Effector memory CD8-positive, alpha-beta T cell (primary cell): ENCODE measurements at places on chromosomes 2 and 18.

GRCh38 chr2:42756966-42757513, 6.9 kb downstream of the OXER1 start:
- DNase-seq, result no peak

GRCh38 chr18:22563164-22563583, 145.5 kb upstream of the CTAGE1 start:
- peak; percentile 17 for DNase-seq

DNA sequence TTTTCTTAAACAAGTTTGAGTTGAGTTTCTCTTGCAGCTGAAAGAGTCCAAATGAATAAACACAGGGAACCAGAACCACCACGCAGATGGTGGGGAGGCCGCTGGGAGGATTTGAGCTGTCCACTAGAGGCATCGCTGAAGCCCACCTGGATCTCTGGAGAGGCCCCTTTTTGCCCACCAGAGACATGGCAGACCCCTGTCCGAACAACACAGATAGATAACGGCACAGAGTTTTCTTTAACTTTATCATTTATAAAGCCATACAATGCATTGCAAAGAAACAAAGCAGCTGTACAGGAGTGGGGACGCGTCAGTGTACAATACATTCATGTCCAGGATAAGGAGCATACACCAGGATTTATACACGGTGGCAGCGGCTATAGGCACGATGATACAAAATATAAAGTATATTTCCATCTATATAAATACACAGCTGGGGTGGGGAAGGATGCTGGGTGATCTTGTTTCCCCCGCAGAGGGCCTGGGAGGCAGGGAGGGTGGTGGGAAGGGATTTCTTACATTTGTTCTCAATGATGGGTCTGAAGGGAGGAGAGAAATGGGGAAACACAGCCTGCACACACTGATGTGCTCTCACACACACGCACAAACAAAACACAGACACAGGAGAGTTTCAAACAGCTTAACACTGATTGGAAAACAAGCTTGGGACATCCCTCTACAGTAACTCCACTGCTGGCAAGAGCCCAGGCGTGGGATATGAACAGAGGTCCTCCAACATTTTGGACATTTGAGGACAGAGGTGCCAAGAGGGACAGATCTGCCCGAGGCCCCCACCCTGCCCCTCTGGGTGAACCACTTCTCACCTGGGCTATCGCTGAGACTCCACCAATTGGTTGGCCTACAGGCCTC, 203.0 kb downstream of the TNS1 start:
- no peak for DNase-seq

DNA sequence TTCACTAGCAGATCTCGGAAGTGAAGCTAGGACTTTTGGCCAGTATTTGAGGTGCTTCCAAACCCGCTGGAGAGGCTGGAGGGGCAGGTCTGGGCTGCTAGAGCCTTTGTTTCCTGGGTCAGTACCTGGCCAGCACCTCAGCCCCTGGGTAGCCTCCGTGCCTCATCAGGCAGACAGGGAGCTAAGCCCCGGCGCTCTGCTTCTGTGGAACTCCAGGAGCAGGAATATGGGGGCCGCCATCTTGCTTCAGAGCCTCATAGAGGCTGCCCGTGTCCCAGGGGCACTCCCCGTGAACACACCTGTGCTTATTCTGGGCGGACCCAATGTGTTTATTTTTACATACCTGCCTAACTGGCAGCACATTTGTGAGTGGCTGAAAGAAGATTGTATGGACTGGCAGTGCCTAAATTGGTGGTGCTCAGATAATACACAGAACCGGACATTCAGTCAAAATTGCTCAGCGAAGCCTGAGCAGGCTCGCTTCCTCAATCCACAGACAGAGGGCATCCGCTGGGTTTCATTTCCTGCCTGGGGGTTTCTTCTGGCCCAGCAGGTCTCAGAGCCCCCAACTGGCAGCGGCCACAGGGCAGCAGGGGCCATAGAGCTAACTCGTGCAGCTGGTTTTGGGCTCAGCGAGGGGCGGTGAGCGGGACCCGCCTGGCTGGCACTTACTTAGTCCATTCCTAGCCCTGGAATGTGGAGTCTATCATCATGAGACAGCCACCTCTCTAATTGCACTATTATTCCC, 176.8 kb upstream of the ALKAL2 start:
- DNase-seq, result no peak

GRCh38 chr18:50453014-50453680, 78.3 kb downstream of the SKA1 start:
- no peak for DNase-seq

GRCh38 chr2:239318790-239319661, 81.8 kb downstream of the HDAC4 start:
- no peak for DNase-seq

- no peak for DNase-seq
Observed at GRCh38 chr2:199118673-199119112, 339.0 kb downstream of the SATB2 start.

DNA sequence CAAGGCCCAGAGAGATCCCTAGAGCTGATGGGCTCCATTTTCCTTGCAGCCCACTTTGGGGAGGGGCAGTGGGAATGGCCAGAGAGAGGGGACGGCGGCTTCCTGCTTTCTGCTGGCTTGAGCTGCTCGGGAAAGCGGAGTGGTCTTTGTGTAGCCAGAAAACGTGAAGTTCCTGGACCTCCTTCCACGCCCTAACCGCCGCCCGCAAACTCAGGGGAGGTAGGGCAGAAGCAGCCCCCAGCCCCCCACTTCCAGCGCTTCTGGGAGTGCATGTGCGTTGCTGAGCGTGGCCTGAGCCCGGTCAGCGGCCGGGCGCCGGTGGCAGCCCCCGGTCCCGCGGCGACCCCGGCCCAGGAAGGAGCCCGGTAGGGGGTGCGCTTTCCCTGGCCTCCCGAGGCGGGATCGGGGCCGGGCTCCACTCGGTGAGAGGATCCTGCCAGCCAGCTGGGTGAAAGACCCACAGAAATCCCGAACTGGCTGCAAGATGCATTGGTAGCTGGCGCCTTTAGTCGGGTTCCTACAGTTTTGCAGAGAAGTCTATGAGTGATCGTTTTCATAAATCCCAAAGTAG, 25.3 kb upstream of the BOD1L2 start:
- DNase-seq, result no peak

- no peak for DNase-seq
Observed at GRCh38 chr2:97654791-97655190, 8.9 kb downstream of the COX5B start.

DNA sequence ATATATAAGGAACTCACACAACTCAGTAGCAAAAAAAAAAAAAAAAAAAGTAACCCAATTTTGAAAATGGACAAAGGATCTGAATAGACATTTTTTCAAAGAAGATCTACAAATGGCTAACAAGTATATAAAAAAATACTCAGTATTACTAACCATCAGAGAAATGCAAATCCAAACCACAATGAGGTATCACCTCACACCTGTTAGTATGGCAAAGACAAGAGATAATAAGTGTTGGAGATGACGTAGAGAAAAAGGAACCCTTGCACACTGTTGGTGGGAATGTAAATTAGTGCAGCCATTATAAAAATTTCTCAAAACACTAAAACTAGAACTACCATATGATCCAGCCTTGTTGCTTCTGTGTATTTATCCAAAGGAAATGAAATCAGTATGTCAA, 5.8 kb upstream of the CNDP1 start:
- no peak for DNase-seq

DNA sequence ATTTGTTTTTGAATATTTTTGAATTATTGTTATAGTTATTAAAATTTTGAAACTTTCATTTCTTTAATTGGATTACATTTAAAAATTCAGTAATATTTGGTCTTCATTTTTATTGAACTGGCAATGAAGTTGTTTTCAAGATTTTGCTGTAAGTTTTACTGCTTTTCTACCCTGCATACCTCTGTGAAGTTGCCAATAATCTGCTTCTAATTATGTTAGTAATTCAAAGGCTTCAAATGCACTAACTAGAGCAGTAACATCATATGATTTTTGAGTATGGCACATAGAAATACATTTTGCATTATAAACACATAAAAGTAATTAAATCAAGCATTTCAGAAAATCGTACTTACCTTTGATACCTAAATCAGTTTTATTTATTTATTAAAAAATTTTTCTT, 40.3 kb upstream of the FAM171B start:
- no peak for DNase-seq

DNA sequence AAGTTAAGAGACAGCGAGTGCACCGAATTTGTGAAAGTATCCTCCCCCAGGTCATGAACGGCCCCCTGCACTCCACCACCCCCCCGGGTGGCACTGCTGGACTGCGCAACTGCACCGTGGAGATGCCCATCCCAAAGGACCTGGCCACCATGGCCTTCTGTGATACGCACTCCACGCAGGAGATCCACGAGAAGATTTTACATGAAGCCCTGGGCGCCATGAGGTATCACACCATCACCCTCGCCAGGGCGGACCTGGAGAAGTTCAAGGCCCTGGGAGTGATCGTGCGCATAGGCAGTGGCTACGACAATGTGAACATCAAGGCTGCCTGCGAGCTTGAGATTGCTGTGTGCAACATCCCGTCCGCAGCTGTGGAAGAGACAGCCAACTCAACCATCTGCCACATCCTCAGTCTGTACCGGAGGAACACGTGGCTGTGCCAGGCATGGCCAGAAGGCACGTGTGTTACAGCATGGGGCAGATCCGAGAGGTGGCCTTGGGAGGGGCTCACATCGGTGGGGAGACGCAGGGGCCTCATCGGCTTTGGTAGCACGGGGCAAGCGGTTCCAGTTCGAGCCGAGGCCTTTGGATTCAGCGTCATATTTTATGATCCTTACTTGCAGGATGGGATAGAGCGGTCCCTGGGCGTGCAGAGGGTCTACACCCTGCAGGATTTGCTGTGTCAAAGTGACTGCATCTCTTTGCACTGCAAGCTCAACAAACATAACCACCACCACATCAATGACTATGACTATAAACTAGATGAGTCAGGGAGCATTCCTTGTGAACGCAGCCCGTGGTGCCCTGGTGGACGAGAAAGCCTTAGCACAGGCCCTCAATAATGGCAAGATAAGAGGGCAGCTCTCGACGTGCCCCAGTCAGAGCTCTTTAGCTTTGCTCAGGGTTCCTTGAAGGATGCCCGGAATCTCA, 290.8 kb upstream of the MC4R start:
- no peak for DNase-seq

DNA sequence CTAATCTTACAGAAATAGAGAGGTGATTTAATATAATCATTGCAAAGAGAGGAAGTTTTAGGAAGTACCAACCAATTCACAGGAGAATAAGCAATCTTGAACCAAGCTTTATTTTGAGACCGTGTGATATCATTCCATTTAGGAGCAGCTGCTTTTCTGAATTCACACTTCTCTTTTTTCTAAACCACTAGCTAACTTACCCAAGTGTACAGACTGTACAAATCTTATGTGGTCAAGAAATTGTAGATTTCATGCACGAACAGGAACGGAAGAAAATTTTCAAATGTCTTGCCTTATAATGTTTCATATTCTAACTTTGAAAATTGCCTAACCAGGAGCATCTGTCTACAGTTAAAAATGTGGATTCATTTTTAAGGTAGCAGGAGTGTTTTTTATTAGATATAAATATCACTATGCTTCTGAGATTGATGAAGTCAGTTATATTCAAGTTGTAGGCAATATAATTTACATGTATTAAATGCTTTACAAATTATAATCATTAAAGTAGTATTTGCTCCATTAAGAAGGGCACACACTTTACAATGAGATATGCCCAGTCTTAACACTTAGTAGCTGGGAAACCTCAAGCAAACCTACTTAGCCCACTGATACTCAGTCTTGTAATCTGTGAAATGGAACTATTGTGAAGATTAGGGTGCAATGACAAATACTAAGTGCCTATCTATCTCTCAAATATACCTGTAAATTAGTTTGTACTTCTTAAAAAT, 302.2 kb upstream of the STON1 start:
- no peak for DNase-seq

DNA sequence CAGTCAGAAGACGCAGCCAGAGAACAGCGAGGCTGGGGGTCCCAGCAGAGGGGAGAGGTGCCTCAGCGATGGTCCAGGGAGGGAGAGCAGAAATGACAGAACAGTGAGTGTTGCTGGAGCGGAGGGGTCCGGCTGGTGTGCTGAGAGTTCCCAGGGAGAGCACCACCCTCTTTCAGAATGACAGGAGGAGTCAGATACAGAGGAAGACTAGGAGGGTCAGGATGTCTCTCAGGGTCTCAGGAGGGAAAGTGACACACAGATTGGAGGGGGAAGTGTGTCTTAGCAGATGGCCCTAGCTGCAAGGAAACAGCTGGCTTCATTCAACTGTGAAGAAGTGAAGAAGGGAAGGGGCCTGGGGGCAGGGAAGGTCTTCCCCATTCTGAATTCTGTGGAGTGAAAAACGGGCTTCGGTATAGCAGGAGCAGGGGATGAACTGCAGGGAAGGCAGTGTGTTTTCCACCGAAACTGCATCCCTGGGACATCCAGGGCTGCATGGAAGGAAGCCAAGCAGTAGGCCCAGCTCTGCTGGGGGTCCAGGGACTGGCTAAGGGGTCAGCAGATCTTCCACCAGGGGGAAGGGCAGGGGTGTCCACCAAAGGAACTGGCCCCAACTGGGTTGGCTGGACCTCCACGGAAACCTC, 90.0 kb upstream of the OTOS start:
- no peak for DNase-seq

- DNase-seq, result no peak
Observed at GRCh38 chr2:5851410-5851809, 159.2 kb downstream of the SOX11 start.

- DNase-seq, result no peak
Observed at GRCh38 chr2:27264253-27264752, 1.5 kb upstream of the SLC30A3 start.

DNA sequence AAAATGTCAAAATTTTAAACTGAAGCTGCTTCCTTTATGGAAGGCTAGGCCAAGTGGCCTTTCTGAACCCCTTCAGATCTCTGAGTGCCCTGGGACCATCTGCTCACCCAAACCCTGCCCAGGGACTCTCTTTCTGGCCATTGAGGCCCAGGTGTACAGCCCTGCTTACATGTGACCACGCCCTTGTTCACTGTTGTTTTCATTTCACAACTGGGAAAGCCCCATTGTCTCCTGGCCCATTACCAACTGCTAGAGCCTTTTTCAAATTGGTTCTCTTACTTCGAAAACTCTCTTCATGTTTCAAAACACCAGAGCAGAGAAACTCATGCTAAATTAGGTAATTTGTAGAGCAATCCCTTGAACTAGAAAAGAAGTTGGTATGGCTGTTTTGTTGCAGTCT, 219.5 kb upstream of the TANK start:
- no peak for DNase-seq

GRCh38 chr2:10909996-10910341, 1.8 kb upstream of the KCNF1 start:
- DNase-seq, result no peak

- no peak for DNase-seq
Observed at GRCh38 chr2:162430323-162430722, 86.4 kb downstream of the GCA start.

- DNase-seq, result no peak
Observed at GRCh38 chr18:2134364-2134763, 436.9 kb downstream of the METTL4 start.

- no peak for DNase-seq
Observed at GRCh38 chr2:1238598-1239138, 174.6 kb upstream of the TPO start.

DNA sequence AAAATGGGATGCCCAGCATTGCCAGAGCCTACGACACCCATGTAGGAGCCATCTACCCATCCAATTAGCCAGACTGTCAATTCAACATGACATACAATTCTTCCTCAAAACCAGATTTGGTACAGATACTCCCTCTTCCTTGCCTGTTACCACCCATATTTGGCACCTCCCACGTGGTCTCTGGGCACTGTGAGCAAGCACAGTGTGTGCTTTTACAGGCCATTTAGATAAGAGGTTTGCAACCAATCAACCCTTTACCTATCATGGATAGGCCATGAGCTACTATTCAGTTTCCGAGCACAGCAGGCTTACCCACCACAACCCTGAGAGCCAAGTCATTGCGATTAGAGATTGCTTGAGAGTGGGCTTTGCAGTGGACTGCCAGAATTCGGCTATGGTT, 40.9 kb downstream of the ARID5A start:
- DNase-seq, result no peak
